H4 (cell line): ENCODE measurements at places on chromosomes 5 and 9. TPM values are rescaled to one million over a fixed set of nuclear protein-coding genes. Genes with fewer than 3 reads are reported as not detected.

DNA sequence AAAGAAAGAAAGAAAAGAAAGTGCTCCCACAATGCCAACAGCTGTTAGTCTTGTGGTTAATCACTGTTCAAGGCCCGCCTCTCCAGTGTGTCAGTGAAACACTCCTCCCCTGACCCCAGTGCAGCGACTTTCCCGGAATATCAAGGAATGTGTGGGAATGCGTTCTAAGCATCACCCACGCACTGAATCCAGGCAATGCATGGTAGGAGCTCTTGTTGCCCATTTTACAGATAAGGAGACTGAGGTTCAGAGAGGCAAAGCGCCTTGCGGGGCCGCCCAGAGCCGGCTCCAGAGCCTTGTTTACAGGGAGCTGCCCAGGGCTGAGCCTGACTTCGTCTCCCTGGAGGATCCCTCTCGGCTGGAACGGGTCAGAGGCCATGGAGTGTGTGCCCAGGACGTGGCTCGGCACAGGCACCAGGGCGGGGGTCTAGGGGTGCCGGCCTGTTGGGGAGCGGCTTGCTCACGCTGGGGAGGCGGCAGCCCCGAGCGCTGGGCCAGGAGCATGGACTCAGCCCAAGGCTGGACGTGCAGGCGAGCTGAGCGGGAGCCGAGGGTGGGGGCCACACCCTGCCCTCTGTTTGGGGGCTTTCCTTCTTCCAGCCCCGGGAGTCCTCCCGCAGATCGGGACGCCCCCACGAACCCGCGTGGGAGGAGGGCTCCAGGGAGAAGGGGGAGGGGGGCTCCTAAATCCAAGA is 823 bp downstream of the ST6GALNAC6 start:
- DNase-seq, result peak; percentile 58

SPINK6 gene
- not detected in 2 replicates for total RNA-seq

MARCOL gene
- total RNA-seq, result not detected in 2 replicates

DNA sequence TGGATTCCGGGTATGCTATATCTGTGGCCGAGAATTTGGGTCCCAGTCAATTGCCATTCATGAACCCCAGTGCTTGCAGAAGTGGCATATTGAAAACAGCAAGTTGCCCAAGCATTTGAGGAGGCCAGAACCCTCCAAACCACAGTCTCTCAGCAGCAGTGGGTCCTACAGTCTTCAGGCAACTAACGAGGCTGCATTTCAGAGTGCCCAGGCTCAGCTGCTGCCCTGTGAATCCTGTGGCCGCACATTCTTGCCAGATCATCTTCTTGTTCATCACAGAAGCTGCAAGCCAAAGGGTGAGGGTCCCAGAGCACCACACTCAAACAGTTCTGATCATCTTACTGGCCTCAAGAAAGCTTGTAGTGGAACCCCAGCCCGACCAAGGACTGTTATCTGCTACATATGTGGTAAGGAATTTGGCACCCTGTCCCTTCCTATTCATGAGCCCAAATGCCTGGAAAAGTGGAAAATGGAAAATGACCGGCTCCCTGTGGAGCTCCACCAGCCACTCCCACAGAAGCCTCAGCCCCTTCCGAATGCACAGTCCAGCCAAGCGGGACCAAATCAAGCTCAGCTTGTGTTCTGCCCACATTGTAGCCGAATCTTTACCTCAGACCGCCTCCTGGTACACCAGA is 23.0 kb downstream of the ZNF474 start:
- no peak for DNase-seq

DNA sequence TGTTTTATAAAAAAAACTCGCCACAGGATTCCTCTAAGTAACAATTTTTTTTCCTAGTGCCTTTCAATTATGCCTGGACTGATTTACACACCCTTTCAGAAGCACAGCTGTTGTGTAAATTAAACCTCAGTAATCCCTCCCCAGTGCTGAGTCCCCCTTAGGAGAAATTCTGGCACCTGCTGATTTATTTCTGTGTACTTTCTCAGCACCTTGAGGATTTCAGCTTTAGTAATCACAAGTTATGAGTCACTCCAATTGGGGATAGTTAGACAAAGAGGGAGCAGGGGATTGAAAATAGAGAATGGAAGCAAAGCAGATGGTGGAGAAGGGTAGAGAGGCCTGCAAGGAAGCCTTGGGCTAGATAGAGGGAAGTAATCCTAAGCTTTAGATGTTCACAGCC is 171.7 kb downstream of the TTLL11 start:
- DNase-seq, result no peak

PTGS1 gene
- 0.37 and 0.74 TPM in 2 replicates for total RNA-seq

DNA sequence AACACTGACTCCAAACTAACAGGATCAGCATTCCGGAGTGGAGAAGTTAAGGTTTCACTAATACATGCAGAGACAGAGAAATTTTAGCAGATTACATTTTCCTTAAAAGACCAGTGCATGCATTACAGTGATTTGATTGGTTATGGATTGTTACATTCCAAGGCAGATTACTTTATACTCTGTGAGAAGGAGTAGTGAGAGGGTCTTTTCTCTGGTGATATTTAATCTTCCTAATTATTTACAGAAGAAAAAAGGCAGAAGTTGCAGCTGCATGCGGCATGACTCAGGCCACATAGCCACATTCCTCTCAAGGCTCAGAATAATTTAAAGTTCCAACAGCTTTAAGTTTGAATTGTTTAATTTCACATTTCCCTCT is 53.0 kb upstream of the PDZD2 start:
- DNase-seq, result no peak

DNA sequence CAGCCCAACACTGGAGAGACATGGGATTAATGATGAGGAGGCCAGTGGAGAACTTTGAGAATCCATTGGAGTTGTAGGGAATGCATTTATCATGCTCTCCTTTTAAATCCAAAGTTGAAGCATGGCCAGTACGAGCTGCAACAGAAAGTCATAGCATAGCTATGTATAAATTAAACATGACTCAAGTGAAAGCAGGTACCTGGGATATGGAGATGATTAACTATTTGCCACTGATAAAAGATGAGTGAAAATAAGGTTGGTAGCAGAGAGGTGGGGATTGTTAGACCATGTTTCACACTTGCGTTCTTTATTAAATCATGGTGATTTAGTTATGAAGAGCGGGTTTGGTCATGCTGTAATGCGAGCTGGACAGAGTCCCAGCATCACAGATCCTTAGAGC is 189.6 kb downstream of the ARHGEF28 start:
- no peak for DNase-seq

SLC6A3 gene
- total RNA-seq, result not detected in 2 replicates

- DNase-seq, result peak; percentile 88
Observed at GRCh38 chr5:171667341-171668096, 118.1 kb upstream of the SMIM23 start.

FCN2 gene
- total RNA-seq, result not detected in 2 replicates

OR1B1 gene
- not detected in 2 replicates for total RNA-seq

PDLIM4 gene
- total RNA-seq, result 79.8 and 96.0 TPM in 2 replicates

DNA sequence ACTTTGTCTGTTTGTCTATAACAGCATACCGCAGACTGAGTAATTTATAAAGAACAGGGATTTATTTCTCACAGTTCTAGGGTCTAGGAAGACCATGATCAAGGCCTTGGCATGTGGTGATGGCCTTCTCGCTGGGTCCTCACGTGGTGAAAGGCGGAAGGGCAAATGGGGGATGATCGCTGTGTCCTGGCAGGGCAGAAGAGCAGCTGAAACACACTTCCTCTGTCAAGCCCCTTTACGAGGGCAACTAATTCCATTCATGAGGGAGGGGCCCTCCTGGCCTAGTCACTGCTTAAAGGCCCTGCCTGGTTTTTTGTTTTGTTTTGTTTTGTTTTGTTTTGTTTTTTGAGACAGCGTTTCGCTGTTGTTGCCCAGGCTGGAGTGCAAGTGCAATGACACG is 41.9 kb upstream of the UBTD2 start:
- DNase-seq, result no peak

SV2C gene
- total RNA-seq, result 0.04 TPM in 1 of 2 replicates, not detected in the other

DNA sequence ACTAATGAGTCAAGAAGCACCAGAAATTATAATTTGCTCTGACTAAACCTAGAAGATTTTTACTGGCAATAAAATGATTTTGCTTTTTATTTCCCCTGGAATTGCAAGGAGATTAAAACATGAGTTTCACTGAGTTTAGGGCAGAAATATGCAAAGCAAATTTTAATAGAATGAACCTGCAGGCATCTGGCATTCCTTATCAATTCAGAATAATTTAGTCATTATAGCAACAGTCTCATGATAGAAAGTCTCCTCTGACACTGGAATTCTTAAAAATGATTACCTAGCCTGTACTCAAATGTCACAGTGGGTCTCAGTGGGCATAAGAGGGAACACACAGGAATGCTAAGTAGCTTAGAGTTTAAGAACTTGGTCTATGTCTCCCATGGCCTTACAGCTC is 195.9 kb downstream of the TTC39B start:
- no peak for DNase-seq

GRCh38 chr5:137945825-137946224 is 56.6 kb downstream of the PKD2L2 start:
- no peak for DNase-seq

DNA sequence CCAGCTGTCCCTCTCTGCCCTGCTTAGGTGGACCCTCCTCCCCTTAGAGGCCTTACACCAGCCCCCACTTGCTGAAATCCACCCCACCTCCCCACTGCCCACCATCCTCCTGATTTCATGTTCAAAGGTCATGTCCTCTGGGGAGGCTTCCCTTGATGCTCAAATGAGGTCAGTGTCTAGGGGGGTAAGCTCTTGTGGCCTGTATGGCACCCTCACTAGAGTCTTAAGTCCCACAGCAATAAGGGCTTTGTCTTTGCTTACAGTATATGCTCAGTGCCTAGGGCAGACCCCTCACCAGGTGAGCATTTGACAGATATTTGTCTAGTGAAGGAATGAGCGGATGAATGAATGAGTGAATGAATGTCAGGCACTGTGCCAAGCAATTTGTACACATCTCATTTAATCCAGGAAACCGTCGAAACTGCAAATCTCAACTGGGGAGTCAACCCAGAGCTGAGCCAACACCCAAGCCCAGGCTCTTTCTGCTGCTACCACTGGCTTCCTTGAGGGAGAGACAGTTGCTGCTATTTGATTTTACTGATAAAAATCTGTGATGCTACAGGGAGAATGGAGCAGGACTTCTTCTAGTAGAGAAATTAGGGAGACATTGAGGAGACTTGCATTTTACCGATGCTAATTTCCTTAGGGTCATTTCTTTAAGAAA is 101.9 kb downstream of the IQGAP2 start:
- no peak for DNase-seq

DNA sequence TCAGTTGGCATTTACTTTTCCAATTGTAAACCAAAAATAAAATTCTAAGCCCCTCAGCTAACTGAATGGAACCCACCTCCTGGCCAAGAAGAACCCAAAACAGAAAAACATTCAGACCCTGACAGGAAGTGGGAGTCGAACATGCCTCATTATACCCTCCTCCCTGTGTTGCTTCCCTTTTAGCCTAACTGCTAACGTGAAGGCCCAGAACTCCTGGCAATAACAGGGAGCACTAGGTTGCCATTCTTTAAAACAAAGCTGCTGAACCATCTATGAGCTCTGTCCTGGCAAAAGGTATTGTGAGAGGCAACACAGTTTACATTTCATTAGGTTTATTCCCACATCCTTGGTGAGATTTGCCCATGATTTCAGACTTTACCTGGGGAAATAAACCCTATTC is 481.4 kb downstream of the CHSY3 start:
- DNase-seq, result no peak

DNA sequence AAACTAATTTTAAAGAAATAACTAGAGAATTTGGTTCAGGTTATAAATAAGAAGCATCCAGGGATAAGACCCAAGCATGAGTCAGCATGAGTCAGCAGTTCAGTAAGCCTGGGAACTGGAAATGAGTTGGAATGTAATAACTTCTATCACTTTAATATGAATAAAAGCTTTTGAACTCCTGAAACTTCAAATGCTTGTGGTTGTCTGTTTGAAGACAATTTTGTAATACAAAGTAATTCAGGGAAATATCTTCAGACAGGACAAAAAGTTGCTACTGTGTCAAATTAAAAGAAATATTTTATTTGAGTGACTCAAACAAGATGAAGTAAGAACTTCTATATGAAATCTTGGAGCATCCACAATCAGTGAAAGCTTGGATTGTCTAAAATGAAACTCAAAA is 331.2 kb upstream of the DAB2 start:
- peak; percentile 89 for DNase-seq

DNA sequence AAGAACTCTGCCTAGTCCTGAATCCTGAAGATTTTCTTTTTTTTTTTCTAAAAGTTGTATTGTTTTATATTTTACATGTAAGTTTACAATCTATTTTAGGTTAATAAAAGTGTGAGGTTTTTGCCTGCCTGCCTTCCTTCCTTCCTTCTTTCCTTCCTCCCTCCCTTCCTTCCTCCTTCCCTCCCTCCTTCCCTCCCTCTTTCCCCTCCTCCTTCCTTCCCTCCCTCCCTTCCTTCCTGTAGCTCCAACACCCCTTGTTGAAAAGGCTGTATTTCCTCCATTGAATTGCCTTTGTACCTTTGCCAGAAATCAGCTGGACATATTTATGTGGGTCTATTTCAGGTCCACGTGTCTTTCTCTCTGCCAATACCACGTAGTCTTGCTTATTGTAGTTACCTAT is 46.6 kb downstream of the CACNA1B start:
- no peak for DNase-seq

PRR7 gene
- 28.6 and 33.7 TPM in 2 replicates for total RNA-seq

GRCh38 chr9:3516667-3517330 is 9.0 kb downstream of the RFX3 start:
- DNase-seq, result no peak

GRCh38 chr9:114953959-114954358 is 23.6 kb upstream of the TNFSF8 start:
- DNase-seq, result peak; percentile 87

GAS1 gene
- total RNA-seq, result 5.7 and 6.6 TPM in 2 replicates

MRPS30 gene
- 57.9 and 70.1 TPM in 2 replicates for total RNA-seq

DNA sequence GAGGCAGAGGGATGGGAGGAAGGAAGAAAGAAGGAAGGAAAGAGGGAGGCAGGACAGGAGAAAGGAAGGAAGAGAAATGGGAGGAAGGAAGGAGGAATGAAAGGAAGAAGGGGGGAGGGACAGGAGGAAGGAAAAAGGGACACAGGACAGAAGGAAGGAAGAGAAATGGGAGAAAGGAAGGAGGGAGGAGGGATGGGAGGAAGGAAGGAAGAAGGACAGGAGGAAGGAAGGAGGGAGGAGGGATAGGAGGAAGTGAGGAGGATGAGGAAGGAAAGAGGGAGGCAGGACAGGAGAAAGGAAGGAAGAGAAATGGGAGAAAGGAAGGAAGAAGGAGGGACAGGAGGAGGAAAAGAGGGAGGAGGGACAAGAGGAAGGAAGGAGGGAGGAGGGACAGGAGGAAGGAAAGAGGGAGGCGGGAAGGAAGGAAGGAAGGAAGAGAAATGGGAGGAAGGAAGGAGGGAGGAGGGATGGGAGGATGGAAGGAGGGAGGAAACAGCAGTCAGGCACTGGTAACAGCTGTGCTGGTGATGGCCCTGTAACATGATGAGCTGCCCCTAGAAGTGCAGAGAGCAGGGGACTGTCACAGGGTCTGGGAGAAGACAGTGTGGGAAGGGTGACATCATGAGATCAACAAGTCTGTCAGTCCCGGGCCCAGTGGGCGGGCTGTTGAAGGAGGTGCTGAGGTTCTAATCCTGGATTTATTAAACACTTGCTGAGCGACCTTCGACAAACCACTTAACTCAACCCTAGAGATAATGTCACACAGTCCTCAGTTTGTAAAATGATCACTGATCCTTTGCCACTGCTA is 10.7 kb upstream of the IRX1 start:
- DNase-seq, result no peak

VLDLR gene
- total RNA-seq, result 4.9 and 7.8 TPM in 2 replicates

SLC31A2 gene
- 7.3 and 9.8 TPM in 2 replicates for total RNA-seq
